8988T (cell line): ENCODE measurements at places on chromosomes 13 and 19.
A peak's percentile ranks its signal among the peaks of the same experiment; 100 is the strongest.

- DNase-seq = no peak
Observed at GRCh38 chr13:28349371-28349770, 145.6 kb downstream of the FLT1 start.

GRCh38 chr13:21709697-21710096 lies 38.8 kb downstream of the FGF9 start:
- no peak for DNase-seq

DNA sequence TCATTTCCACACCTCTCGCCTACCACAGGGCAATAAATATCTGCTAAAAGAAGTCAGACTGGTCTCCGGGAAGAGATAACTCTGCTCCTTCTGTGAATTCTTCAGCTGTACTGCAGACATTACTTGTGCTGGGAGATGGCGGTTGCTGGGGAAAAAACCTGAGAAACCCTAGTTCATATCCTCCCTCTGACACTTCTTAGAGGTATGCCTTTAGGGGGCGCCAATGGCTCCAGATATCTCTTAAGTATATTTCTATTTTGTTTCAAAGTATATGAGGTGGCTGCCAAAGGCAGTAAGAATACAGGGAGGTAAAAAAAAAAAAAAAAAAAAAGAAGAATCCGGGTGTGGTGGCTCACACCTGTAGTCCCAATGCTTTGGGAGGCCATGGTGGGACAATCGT lies 175.2 kb downstream of the PAN3 start:
- no peak for DNase-seq

DNA sequence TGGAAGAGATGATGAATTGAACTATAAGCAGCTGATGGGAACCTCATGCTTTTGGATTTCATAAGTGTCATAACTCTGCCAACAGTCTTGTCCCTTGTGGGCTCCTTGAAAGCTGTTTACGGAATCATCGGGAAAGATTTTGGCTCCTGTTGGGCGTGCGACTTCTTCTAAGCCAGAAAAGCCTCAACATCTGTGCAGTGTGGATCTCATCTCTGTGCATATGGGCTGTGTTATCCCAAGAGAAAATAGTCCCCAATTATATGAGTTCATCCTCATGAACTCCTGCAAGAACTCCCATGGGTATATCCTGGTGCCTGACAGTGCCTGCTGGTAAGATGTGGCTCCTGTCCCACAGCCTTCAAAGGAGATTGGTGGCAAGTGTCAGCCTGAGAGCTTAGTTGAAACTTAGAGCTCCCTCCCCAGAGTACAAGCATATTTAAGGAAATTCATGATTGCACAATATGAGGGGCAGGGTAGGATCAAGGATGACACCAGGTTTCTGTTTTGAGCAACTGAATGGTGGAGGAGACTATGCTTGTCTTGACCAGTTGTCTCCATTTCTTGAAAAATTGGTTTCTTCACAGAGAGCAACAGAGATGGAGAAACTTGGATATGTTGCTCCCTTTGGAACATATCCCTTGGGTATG lies 243.5 kb downstream of the ITGBL1 start:
- DNase-seq = no peak

GRCh38 chr19:6470173-6470572 lies 6.1 kb downstream of the CRB3 start:
- no peak for DNase-seq

DNA sequence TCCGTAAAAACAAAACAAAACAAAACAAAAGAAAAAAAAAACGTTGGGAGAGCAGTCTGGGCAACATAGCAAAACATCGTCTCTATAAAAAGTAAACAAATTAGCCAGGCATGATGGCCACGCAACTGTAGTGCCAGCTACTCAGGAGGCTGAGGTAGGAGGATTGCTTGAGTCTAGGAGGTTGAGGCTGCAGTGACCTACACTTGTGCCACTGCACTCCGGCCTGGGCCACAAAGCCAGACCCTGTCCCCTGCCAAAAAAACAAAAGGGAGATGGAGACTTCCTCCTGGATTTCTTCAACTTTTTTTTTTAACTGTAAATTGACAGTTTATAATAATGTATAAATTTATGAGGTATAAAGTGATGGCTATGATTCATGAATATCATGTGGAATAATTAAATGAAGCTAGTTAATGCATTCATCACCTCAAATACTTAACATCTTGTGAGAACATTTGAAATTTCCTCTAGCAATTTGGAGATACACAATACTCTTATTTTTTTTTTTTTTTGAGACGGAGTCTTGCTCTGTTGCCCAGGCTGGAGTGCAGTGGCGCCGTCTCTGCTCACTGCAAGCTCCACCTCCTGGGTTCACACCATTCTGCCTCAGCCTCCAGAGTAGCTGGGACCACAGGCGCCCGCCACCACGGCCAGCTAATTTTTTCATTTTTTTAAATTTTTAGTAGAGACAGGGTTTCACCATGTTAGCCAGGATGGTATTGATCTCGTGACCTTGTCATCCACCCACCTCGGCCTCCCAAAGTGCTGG lies 1.9 kb downstream of the PDCD2L start:
- no peak for DNase-seq

DNA sequence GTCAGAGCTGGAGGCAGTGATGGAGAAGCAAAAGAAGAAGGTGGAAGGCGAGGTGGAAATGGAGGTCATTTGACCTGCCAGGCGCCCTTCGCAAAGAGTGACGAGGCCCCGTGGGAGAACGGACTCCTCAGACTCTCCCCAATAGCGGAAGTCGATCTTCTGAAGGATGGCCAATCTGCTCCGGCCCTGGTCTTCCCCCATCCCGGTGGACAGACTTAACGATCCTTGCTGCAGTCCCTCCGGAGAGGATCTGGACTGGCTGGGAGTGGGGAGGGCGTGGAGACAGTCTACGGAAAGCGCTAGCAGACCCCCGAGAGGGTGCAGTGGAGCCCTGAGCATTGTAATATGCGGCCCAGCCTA lies 11.9 kb downstream of the EPS8L1 start:
- DNase-seq = no peak

DNA sequence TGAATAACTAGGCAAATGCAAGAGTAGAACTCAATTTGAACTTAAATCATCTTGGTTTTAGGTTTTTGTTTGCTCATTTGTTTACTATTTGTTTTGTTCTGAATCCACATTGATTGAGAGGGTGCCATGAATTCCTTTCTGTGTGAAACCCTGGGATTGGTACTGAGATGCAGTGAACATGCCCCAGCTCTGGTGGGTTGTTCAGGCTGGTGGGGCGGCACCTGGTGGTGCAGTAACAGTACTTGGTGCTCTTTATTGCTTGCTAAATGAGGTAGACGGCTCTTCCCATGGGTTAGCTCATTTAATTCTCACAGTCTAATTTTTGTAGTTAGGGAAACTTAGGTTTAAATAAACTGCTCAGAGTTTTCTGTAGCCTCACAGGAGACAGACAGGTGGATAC lies 48.4 kb downstream of the WASF3 start:
- no peak for DNase-seq

GRCh38 chr13:33757713-33758112 lies 60.2 kb upstream of the RFC3 start:
- no peak for DNase-seq

- DNase-seq = no peak
Observed at GRCh38 chr13:101397742-101398141, 18.6 kb downstream of the NALCN start.

DNA sequence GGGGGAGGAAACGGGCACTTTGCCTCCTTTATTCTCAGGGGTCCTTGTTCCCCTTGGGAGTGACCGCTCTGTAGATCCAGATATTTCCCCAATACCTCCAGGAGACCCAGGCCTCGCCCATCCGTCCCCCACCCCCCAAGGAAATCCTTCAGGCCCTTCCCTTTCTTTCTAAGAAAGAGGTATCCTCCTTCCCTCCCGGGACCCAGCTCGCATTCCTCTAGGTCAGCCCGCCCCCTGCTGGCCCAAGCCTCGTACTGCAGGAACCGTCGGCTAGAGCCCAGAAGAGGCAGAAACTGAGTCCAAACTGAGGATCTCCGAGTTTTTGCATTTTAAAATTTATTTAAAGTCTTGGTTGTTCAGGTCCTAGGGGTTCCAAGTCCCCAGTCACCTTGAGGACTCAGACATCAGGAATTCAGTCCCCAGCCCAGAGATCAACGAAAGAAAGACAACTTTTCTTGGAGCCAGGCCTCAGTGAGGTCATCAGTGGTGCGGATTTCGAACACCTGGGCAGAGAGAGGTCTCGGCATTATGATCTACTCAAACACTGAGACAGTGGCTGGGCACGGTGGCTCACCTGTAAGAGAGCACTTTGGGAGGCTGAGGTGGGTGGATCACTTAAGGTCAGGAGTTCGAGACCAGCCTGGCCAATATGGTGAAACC lies 7.5 kb upstream of the LRFN1 start:
- DNase-seq = peak; percentile 99

GRCh38 chr13:75357576-75358289 lies 124.2 kb downstream of the TBC1D4 start:
- no peak for DNase-seq

- no peak for DNase-seq
Observed at GRCh38 chr19:35641515-35642151, at the start of gene ETV2. TSS of gene ETV2 (plus strand) at chr19:35641745. CDS start at chr19:35642461, 716 bp downstream.

DNA sequence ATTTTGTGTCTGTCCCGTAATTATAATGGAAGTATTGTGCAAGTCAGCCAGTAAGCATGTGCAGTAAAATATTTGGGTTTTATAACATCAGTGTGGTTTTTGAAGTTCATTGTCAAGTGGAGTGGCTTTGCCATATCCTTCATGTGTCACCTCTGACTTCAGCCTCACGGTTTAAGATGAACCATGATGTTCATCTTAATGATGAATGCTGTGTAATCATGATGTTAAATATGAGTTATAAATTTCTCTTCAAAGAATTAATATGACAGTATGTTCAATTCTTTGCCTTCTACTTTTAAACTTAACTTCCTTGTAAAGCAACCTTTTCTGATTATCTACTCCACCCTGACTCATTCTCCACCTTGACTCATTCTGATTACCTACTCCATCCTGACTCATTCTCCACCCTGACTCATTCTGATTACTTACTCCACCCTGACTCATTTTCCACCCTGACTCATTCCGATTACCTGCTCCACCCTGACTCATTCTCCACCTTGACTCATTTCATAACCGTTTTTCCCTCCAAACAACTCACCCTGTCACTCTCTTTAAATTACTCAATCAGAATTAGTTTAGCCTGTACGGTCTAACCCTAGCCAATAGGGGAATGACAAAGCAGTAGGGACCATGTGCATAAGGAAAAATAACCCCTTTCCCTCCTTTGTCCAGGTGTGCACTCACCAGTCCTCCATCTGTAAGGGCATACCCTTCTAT lies 50.3 kb upstream of the ANKRD10 start:
- DNase-seq = no peak

GRCh38 chr19:1070576-1070930 lies 3.6 kb downstream of the ARHGAP45 start:
- no peak for DNase-seq

- DNase-seq = no peak
Observed at GRCh38 chr13:66781241-66781640, 448.9 kb downstream of the PCDH9 start.

- no peak for DNase-seq
Observed at GRCh38 chr13:21006141-21007005, 55.0 kb downstream of the LATS2 start.

DNA sequence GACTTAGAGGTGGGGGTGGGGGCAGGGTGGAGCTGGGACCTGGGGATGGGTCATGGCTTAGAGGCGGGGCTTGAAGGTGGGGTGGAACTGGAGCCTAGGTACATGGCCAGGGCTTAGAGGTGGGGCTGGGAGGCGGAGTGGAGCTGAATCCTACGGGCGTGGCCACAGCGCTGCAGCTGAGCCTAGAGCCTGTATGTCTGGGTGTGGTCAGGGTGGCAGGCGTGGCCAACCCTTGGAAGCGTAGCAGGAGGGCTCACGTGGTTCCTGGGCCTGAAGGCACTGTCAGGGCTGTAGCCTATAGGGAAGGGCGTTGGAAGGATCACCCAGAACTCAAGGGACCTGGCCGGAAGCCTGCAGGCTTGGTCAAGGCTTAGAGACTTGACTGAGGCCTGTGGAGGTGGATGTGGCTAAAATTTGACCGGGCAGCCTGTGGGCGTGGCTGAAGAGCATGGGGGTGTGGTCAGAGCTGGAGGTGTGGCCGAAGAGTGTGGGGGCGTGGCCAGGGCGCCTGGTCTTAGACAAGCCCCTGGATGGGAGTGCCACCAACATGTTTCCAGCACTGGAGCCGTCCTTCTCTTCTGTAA lies 24.3 kb downstream of the COLGALT1 start:
- DNase-seq = peak; percentile 81

DNA sequence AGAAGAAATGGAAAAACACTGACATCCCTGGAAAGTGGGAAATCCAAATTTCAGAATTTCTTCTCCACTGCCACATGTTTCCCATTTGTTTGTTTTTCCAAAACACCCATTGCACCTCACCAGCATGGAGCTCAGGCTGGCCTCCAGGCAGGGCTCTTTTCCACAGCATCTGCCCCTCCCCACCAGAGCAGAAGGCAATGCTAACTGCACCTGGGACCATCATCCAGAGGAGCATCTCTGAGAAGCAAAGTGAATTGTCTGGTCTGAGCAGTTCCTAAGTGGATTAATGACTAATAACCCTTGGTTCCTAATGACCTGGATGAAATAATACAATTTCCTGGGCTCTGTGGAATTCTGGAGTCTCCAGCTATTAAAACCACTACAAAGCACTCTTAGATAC lies 8.8 kb upstream of the CYSLTR2 start:
- no peak for DNase-seq

GRCh38 chr13:84208246-84208910 lies 326.1 kb upstream of the SLITRK1 start:
- no peak for DNase-seq

DNA sequence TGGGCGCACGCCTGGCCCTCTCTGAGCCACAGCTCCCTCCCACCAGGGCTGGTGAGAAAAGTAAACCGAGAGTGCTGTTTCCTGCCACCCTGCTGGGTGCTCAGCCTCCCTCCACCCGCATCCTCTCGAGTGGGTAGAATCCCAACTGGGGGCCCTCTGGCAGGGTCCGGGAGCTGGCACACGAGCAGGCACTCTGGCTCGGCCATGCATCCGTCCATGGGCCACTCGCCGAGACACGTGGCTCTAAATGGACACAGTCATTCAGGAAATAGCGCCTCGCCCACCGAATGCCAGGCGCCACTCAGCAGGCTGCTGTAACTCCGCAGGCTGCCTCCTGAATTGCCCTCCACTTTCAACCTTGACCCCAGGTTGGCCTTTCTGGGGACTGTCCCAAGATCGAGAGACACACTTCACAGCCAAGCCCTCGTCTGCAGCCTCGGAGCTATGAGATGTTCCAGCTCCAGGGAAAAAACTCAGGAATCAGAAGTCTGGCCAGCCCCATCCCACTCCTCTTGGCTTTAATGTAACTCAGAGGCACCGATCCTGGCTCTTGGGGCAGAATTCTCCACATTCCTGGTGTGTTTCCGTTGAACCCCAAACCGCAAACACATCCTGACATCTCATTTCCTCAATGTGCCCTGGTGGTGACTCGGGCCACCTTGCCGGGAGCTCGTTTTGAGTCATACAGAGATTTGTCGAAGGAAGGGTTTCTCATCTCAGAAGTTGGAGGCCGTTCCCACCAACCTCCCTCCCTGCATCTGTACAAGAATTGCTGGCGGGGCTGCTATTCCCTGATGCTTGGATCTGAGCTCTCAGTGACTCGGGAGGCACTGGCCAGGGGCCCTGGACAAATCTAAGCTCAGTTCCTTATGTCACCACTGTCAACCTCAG lies 14.1 kb downstream of the KLF2 start:
- DNase-seq = peak; percentile 57

- DNase-seq = peak; percentile 73
Observed at GRCh38 chr19:1324806-1325567, 39.3 kb downstream of the EFNA2 start.
